ENCODE measurements at places on chromosomes 6 and 20.

- DNase-seq: no peak
Measured at GRCh38 chr6:56297022-56297989, 49.9 kb upstream of the COL21A1 start.

DNA sequence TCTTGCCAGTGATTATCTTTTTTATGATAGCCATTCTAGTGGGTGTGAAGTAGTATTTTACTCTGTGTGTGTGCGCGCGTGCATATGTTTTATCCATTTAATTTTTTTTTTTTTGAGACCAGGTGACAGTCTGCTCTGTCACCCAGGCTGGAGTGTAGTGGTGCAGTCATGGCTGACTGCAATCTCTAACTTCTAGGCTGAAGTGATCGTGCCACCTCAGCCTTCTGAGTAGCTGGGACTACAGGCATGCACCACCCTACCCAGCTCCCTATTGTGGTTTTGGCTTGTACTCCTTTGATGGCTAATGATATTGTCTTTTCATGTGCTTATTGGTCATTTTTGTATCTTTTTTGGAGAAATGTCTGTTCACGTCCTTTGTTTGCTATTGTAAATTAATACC is 33.3 kb downstream of the ITCH start:
- no peak for DNase-seq

- DNase-seq: no peak
Measured at GRCh38 chr6:117317261-117317660, 51.9 kb downstream of the VGLL2 start.

- DNase-seq: no peak
Measured at GRCh38 chr6:64034910-64035655, 399.5 kb downstream of the PHF3 start.

DNA sequence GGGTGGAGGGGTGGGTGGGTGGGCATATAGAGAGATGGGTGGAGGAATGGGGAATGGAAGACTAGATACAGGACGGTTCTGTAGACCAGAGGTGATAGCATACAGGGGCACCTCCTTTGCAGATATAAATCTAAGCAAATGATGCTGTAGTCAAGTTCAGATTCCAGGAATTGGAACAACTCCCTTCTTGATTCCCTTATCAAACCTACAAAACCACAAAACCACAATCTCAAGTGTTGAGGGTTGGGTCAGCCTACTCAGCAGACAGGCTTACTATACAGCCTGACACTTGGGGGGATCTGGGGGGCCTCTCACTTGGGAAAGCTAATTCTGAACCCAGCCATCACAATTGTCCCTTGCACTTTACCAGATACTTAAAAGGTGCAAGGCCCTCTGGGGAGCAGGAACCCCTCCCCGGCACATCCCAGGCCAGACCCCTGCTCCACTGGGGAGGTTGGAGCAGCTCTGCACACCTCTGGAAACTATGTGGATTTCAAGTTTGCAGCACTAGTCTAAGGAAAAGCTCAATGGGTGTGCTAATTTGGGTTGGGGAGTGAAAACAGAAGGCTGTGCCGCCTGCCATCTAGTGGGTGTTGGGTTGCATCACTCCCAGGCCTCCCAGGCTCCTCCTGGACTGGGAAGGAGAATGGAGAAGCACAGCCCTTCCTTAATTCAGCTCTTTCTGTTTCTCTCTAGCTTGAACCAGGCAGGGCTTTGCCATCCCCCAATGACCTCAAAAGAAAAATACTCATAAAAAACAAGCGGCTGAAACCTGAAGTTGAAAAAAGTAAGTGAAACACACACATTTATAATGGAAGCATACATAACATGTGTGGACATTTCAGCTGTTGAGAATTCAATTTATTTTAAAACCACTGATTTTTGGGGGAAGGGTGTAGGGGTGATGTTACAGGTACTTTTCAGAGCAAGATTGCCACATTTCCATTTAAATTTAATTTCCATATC is 121.2 kb upstream of the LAMP5 start:
- no peak for DNase-seq

Measured in GM12891 (cell line).